SK-N-DZ (cell line): ENCODE measurements at places on chromosomes 13 and 19.

DNA sequence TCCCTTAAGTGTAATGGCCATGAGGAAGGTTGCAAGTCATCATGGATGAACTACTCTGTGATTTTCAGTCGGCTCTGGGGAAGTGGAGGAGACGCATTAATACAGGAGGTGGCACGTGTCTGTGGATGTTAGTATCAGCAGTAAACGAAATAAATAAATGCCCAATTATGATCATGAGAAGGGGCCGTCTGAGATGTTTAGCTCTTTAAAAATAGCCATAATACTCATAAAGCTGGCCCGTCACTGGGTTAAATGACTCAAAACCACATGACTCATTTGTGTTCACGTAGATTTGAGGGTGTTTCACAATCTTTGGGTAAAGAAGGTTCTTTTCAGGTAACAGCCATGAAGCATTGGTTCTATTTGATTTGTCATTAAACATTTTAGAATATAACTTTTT, 620.6 kb downstream of the GPC6 start:
- no peak for DNase-seq

GRCh38 chr19:9863759-9864158, 28.6 kb downstream of the PIN1 start:
- no peak for DNase-seq

- DNase-seq, result no peak
These were observed 59.8 kb upstream of the C1QTNF9 start for GRCh38 chr13:24249624-24250023.

DNA sequence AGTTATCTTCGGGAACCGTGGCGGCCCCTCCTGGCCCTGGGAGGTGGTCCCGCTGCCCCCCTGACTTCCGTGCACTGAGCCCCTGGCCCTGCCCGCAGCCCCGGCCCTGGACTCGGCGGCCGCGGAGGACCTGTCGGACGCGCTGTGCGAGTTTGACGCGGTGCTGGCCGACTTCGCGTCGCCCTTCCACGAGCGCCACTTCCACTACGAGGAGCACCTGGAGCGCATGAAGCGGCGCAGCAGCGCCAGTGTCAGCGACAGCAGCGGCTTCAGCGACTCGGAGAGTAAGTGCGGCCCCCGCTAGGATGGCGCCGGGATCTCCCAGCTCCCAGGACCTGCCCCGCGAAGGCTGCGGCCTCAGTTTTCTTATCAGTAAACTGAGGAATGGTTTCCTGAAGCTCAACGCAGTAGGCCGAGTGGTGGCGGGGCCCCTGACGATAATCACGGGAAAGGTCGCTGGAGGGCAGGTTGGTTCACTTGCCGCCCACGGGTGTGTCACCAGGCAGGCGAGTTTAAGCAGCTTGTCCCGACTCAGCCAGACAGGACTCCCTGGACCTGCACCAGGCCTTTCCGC, 924 bp downstream of the RGCC start:
- peak; percentile 17 for DNase-seq

GRCh38 chr13:59641817-59642216, 521.9 kb downstream of the DIAPH3 start:
- DNase-seq, result no peak

- DNase-seq, result no peak
These were observed 44.9 kb upstream of the NBEA start for GRCh38 chr13:34897220-34897619.

DNA sequence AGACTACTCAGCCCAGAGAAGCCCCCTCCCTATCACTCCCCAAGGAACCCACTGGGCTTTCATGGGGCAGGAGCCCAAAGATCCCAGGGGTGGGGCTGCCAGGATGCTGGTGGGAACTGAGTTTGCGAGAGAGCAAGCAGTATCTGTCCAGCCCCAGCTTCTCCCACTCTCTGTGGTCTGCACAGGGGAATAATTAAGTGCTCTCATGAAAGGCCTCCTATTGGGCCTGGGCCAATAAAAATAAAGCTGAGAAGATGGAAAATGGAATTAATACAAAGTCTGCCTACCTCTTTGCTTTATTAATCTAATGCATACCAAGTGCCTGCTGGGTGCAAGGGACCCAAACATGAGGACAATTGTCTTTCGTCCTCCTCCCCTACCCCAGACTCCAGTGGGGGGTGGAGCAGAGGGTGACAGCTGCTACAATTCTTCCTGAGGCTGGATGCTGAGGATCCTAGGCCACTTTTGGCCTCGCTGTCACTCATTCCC, 5.4 kb downstream of the DDX39A start:
- DNase-seq, result no peak

- no peak for DNase-seq
These were observed 2.3 kb downstream of the ABHD17A start for GRCh38 chr19:1882786-1883692.

DNA sequence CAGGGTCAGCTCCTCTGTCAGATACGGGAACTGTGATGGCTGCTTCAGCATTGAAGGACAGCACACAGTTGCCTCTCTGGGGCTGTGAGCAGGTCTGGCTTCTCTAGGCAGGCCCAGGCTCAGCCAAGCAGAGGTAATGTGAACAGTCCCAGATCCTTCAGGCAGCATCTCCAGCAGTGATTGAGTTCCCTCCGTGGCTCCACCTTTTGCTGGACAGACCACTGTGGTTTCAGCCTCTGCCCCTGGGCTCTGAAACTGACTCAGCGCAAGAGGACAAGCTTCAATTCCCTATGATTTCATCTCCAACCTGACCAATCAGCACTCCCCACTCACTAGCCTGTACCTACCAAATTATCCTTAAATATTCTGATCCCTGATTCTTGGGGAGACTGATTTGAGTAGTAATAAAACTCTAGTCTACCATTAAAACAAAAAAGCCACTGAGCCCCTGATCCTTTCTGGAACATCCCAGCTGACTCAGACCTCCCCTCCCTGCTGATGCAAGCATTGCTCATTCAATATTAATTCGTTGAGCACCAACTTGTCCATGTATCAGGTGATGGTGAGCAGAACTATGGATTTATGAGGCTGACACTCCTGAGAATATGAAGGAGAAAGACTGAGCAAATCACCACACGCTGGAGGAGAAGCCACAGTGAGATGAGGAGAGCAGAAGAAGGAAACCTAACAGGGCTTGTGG, 16.7 kb downstream of the GSX1 start:
- DNase-seq, result no peak

- DNase-seq, result no peak
These were observed 54.0 kb upstream of the DOCK9 start for GRCh38 chr13:99031832-99032231.

DNA sequence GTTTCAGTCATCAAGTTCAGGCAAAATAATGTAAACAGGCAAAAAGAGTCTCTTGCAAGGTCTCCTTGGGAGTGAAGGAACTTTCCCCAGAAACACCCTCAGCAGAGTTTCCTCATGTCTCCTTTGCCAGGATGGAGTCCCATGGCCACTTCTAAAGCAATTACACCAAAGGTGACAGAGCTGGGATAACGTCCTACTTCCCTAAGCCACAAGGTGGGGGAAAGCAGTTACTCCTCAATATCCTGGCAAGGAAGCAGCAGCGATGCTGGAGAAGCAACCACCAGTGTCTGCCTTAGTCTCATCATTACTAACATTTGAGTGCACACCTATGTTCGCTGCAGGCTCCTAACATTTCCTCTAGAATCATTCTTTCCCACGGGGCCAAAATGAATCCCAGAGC, 88.6 kb downstream of the UBL3 start:
- no peak for DNase-seq

GRCh38 chr19:45146741-45147205, 14.0 kb downstream of the NKPD1 start:
- no peak for DNase-seq

DNA sequence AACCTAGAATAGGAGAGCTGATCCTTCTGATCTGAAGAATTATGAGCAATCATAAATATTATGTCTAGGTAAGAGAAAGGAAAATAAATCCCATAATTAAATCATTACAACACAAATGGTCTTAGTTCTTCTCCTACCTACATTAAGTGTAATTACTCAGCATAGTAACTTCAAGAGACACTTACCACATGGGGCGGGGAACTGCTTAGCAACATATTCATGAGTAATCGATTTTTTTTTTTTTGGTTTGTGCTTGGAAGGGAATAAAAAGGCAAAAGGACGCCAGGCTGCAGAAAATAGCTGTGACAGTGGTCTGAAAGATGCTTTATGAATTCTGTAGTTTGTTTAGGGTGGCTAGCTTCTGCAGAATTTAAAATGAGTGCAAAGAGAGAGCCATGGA, 103.3 kb upstream of the HTR2A start:
- DNase-seq, result no peak

DNA sequence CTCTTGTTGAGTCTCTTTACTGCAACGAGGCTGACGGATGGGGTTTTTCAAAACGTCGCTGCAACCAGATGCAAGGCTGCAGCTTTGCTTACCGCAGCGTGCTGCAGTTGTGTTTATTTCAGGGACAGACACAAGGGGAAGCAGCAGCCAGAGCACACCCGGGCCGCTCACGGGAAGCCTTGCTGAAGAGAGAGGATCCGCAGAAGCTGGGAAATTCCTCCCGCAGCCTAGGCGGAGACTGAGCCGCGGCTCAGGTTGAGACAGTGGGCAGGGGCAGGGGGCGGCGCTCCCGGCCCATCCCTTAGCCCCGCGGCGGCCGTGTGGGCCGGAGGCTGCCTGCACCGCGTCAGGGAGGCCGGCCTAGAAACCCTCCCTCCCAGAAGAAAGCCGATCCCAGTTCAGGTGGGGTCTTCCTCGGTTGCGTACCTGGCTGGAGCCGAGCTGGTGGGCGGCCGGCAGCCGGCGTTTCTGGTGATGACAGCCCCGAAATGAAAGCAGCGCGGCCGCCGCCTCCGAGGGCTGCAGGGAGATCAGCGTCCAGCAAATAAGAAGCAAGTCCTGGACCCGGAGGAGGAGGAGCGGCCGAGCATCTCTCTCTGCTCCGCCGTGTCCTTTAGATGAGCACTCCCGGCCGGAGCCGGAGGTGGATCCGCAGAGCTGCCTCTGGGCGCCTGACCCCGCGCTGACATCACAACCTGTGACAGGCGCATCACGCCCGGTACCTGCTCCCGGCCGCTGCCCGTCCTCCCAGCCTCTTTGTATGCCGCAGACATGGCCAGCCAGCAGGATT, at the start of gene FRY:
FRY (plus strand) TSS at position 750 of the 790 bp plus-strand sequence; CDS start at position 772, 22 bp downstream.
- DNase-seq, result peak; percentile 87

GRCh38 chr13:100506154-100506553, 82.4 kb downstream of the GGACT start:
- DNase-seq, result no peak

- no peak for DNase-seq
These were observed 34.2 kb downstream of the GPR42 start for GRCh38 chr19:35404879-35405622.

GRCh38 chr13:105311094-105311493, 1224.4 kb downstream of the EFNB2 start:
- DNase-seq, result no peak

DNA sequence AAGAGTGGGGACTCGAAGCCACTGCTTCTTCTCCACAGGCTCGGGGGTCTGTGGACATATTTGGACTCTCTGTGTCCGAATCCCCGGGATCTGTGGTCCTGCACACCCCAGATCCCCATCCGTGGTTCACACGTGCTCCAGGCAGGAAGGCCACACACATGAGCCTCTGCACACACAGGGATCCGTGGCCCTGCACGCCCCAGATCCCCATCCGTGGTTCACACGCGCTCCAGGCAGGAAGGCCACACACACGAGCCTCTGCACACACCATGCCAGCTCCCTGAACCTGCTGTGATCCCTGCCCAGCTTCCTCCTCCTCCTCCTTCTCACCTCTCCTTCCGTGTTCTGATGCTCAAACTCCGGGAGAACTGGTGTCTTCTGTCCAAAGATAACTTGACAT, 3.1 kb downstream of the TEX29 start:
- no peak for DNase-seq

DNA sequence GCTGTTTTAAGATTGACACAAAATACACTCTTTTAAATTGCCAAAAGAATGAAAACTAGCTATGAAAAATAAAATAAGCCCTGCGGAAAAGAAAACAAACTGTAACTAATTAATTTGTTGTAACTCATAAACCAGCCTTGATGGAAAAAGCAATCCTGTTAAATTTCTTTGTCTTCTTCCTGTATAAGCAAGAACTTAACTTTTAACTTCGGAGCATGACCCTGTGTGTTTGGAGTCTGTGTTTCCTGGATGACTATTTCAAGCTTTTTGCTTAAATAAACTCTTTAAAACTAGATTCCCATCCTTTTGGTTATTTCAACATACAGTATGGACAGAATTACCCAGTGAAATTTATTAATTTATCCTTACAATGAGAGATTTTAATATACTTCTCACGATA, 122.6 kb downstream of the TNFRSF19 start:
- no peak for DNase-seq

DNA sequence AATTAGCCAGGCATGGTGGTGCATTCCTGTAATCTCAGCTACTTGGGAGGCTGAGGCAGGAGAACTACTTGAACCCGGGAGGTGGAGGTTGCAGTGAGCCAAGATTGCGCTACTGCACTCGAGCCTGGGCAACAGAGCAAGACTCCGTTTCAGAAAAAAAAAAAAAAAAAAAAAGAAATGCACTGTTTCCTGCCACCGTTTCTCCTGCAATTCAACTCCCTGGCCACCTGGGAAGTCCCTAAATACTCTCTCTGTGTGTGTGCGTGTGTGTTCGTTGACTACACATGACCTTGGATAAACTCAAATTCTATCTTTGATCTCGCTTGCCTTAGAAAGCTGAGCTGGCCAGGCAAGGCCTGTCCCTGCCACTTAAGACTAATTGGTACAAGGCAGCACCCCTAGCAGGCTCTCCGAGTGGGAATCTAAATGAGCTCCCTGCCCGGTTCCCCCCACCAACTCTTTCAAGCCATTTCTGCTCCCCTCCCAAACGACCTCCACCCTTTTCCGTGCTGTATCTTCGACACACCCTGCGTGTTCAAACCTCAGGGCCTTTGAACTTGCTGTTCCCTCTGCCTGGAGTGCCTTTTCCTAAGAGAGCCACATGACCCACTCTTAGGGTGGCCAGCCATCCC, 5.2 kb upstream of the BCAT2 start:
- peak; percentile 83 for DNase-seq

GRCh38 chr19:912181-913079, 589 bp downstream of the R3HDM4 start:
- DNase-seq, result no peak

GRCh38 chr13:42880056-42880605, 98.7 kb downstream of the FAM216B start:
- peak; percentile 20 for DNase-seq

DNA sequence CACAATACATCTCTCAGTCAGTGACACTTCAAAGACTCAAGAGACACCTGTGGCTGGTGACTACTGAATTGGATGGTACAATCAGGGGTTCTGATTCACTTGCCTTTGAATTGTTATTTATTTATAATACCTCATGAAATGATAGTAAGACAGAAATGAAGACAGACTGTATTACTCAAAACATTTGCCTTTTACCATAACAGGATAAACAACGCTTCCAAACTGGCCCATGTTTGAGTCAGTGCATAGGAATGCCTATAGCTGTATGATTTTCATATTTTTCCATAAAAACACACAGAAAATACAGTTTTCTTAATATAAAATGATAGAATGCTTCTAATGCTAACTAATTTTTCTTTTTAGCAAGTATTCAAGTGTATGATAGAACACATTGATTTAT, 59.5 kb upstream of the FGF14 start:
- DNase-seq, result no peak
